ENCODE measurements at places on chromosomes 11 and 22. TPM values are rescaled to one million over a fixed set of nuclear protein-coding genes. Genes with fewer than 3 reads are reported as not detected.

DNA sequence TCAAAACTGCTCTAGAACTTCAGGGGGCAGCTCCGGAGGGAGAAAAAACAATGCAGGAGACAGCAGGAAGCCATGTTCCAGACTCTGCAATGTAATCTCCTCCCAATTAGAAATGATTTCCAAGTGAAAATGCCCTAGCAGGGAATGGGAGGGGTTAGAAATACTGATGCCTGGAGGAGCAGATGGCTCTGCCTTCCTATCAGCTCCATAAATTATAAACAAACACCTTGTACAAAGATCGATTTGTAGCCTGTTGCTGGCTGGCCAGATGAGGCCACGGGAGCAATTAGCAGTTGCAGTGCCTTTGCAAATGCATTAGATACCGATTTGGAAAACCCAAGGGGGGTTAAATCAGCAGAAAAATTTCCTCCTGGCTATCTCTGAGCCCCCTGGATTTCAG lies 46.6 kb upstream of the CHRM4 start:
- DNase-seq: no peak
- H3K4me3 ChIP-seq: no peak overlapping the region
- peaks cover 11% of the 10 kb centered on the region for H3K36me3 ChIP-seq
- no peak overlapping the region for H3K27ac ChIP-seq
- H3K27me3 ChIP-seq: no peaks in the 10 kb centered on the region

DNA sequence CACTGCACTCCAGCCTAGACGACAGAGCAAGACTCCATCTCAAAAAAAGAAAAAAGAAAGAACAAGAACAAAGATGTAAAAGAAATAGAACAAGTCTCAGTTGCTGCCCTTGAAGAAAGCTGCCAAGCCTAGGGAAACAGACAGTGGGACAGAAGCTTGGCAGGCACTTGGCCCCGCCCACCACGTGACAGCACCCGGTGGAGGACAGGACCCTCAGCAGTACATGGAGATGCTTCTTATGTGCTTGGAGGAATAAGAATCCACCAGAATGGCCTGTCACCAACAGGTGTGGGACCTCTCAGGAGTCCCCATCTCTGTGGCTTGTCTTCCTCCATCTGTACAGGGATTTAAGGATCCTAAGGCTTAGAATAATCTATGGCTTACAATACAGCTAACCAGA lies 7.6 kb upstream of the TMPRSS6 start:
- no peaks in the 10 kb centered on the region for H3K27me3 ChIP-seq
- peaks cover 12% of the 10 kb centered on the region for H3K4me1 ChIP-seq
- H3K4me3 ChIP-seq: no peak overlapping the region
- no peaks in the 10 kb centered on the region for H3K36me3 ChIP-seq

DNA sequence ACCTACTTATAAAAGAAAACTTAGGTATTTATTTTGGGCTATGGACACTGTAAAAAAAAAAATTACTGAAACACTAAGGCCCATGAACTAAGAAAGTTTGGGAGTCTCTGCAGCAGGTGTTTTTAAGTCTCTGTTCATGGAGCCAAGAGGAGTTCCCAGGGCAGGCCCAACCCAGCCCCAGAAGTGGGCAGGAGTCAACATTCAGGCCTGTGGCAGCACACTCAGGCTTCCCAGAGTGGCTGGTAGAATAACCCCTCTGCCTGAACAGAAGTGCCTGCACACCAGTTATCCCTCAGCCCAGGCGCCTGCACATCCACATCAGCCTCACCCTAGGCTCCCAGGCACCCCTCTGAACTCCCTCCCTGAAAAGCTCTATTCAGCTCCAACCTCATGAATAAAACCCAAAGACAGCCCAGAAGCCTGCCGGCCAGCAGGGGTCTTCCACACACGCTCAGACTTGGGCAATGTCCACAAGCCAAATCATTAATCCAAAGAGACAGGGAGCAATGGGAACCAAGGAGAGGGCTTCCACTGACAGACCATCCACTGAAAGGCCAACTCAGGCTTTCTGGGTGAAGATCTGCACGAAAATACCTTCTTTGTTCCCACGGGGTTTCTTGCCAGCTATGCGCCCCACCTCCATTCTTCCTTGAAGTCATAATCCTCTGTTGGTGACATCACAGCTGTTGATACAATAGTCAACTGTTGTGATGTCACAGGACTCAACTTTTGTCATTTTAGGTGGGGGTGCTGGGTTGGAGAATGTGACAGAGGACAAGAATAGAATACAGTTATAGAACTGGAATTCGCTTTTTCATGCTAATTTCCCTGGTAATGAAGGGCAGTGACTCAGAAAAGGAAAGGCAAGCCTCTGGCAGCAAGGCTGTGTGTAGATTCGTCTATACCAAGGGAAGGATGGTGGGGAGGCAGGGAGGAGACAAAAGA lies 83.7 kb downstream of the RPL27A start:
- H3K4me1 ChIP-seq: no peaks in the 10 kb centered on the region
- no peaks in the 10 kb centered on the region for H3K27me3 ChIP-seq
- no peak overlapping the region for H3K27ac ChIP-seq
- no peaks in the 10 kb centered on the region for H3K36me3 ChIP-seq

Gene TMPRSS13
- 0.66 TPM for total RNA-seq

- no peak overlapping the region for H3K4me3 ChIP-seq
- no peak overlapping the region for H3K27ac ChIP-seq
- no peaks in the 10 kb centered on the region for H3K4me1 ChIP-seq
- no peaks in the 10 kb centered on the region for H3K27me3 ChIP-seq
- DNase-seq: no peak
- no peaks in the 10 kb centered on the region for H3K36me3 ChIP-seq
Observed at GRCh38 chr11:15378941-15379340, 264.2 kb downstream of the INSC start.

DNA sequence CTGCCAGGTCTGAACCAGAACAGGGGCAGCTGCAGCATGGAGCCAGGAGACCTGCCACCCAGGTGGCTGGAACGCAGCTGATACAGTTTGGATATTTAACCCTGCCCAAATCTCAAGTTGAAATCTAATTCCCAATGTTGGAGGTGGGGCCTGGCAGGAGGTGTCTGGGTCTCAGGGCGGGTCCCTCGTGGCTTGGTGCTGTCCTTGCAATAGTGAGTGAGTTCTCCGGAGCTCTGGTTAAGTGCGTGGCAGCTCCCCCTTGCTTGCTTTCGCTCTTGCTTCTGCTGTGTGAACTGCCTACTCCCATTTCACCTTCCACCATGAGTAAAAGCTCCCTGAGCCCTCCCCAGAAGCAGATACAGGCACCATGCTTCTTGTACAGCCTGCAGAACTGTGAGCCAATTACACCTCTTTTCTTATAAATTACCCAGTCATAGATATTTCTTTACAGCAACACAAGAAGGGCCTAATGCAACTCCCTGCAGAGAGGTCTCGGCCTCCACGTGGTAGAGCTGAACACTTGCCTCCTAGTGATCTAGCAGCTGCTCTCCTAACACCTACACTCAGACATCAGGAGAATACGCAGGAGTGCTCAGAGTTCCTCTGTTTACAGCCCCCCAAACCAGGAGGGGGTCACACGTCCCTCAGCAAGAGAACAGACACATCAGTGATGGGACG lies 203.7 kb downstream of the CTTN start:
- DNase-seq: no peak
- no peak overlapping the region for H3K4me3 ChIP-seq
- H3K27ac ChIP-seq: no peak overlapping the region
- no peaks in the 10 kb centered on the region for H3K36me3 ChIP-seq
- no peaks in the 10 kb centered on the region for H3K27me3 ChIP-seq

All from GM12878 (cell line).